Activated naive CD8-positive, alpha-beta T cell treated with anti-CD3 and anti-CD28 coated beads, Interleukin-2, amount 10 ng/mL, durations not matched to agents 7 days and 5 days (primary cell): ENCODE measurements at places on chromosomes 11 and 22.
A peak's percentile ranks its signal among the peaks of the same experiment; 100 is the strongest.

GRCh38 chr11:11237070-11237832 lies 115.8 kb downstream of the CSNK2A3 start:
- DNase-seq = no peak

- DNase-seq = no peak
Observed at GRCh38 chr22:42805016-42805997, 51.8 kb downstream of the ARFGAP3 start.

GRCh38 chr22:31055635-31056159 lies 25.4 kb upstream of the SMTN start:
- no peak for DNase-seq

DNA sequence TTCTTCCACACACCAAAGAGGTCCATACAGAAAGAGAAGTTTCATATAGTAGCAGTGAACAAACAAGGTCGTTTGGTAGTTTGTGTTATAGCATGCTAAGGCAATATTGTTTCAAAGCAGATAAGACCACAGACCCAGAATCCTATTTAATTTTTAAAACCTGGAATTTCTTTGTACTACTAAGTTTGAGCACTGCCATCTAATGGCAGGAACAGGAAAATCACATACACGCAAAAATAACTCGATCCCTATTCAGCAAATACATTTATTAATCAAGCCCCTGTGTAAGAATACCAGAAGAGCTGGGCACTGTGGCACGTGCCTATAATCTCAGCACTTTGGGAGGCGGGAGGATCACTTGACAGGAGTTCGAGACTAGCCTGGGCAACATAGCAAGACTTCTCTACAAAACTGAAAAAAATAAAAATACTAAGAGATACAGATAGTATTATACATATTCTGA lies 2.9 kb upstream of the BTBD10 start:
- no peak for DNase-seq

DNA sequence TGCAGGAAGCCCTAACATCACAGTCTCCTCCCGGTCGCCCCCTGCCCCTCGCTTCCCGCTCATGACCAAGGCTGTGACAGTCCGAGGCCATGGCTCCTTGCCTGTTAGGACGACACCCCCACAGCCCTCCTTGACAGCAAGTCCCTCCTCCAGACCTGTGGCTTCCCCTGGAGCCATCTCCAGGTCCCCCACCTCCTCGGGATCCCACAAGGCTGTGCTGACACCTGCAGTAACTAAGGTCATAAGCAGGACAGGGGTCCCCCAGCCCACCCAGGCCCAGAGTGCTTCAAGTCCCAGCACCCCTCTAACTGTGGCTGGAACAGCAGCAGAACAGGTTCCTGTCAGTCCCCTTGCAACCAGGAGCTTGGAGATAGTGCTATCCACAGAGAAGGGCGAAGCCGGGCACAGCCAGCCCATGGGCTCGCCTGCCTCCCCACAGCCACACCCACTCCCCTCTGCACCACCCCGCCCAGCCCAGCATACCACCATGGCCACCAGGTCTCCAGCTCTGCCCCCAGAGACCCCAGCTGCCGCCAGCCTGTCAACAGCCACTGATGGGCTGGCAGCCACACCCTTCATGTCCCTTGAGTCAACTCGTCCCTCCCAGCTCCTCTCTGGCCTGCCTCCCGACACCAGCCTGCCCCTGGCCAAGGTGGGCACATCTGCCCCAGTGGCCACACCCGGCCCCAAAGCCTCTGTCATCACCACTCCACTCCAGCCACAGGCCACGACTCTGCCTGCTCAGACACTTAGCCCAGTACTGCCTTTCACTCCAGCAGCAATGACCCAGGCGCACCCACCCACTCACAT lies 63.2 kb downstream of the OTOG start:
- no peak for DNase-seq

DNA sequence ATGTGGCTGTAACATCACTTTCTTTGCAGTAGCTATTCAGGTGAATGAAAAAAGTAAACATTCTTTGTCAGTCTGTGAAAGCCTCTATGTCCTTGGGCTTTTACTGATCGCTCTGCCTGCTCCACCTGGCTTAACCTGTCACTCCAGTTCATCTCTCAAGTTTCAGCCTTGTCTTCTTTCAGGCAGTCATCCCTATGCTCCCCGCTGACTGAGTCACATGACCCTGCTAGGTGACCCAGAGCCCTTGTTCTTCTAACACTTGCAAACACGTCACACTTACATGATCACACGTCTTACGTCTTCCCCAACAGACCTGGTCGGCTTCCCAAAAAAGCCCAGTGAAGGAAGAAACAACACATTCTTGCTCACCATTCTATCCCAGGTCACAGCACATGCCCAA lies 499.3 kb upstream of the TENM4 start:
- DNase-seq = no peak

DNA sequence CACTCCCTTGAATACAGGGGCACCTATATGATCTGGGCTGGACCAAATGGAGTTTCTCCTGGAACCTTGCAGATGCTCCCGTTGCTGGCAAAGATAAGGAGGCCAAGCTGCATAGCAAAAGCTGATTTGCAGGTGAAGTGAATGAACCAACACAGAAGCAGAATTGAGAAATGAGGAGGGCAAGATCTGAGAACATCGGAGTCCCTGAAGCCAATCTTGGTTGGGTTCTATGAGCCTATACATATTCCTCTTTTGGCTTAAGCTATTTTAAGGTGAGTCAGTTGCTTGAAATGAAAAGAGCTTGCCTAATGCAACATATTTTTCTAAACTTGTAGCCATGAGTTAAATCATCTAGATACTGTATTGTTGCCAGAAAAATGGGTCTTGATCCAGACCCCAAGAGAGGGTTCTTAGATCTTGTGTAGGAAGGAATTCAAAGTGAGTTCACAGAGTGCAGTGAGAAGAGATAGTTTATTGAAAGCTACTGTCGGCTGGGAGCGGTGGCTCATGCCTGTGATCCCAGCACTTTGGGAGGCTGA lies 23.5 kb downstream of the WEE1 start:
- no peak for DNase-seq

GRCh38 chr11:76785513-76785912 lies 2.4 kb downstream of the TSKU start:
- DNase-seq = no peak

DNA sequence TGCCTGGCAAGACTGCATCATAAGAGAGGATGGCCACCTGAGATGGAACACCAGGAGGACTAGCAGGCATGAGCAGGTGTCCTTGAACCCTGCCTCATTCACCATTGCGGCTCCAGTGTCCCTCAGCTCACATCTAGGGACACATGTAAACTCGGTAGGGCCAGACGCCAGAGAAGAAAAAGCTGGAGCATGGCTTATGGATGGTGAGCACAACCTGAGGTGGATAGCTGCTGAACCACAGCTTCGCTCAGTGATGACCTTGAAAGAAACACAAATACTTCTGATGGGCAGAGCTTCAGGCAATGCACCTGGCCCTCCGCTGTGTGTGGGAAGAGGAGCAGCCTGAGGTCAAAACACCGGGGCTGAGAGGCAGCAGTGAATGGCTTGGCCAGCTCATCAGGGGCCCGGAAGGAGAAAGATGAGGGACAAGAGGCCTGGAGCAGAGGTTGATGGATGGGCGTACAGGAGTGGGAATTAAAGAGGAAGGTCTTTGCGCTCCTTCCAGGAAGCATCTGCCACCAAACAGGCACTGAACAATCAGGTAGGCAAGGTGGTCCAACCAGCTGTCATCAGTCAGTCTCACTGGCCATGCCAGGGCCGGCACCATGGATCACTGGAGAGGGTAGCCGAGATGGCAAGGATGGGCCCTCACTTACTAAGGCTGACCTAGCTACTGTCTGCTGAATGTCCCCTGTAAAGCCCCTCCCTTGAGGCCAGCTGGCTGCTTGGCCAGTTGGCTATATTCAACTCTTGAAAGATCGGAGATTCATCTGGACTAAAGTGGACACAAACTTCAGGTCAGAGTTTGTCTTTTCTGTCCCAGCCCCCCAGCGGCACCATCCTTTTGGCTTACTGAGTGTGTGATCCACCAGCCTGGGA lies 89.7 kb downstream of the MYEOV start:
- DNase-seq = peak; percentile 15

DNA sequence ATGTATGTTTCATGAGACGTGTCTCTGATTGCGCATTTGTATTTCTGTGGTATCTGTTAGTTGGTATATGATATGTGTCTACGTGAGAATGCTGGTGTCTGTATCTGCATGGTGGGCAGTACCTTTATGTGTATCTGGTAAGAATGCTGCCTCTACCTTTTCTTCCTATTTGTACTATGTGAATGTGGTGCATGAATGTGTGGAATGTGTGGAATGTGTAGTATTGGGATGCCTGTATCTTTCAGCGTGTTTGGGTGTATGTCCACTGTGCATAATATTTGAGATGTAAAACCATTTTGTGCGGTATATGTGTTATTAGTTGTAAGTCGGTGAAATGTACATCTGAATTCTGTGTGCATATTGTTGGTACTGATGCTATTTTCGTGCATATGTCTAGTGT lies 2.3 kb upstream of the OR51E1 start:
- no peak for DNase-seq

DNA sequence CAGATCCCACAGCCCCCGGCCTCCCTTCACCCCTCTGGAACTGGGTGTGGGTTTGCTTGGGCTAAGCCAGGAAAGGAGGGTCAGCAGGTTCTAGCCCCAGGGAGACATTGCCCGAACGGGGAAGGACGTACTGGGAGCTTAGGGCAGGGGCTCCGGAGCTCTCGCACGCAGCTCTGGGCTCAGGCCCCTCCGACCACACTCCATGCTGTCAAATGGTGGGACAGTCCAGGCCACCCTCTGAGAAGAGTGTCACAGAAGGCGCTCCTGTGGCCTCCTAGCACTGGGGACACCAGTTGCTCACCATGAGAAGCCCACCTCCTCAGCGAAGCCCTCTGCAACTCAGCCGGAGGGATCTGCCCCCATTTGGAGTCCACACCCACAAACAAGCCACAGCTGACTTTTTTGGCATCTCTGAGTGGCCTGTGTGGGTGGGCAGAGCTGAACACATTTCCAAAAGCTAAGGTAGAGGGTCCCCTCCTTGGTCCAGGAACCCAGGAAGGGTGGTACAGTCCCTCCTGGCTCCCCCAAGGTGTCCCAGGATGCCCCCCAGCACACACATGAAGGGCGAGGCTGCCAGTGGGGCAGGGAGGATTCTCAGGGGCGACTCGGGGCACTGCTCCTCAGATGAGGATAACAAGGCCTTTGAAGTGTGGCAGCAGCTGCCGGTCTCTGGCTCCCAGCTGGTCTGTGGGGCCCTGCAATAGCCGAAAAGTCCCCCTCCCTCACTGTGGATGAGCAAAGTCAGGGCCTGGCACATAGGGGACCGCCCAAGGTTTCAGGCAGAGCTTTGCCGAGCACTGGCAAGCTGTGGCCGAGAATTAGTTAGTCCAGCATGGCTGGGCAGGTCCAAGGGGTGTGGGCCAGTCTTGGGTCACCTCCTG lies 13.0 kb upstream of the TEF start:
- DNase-seq = no peak

DNA sequence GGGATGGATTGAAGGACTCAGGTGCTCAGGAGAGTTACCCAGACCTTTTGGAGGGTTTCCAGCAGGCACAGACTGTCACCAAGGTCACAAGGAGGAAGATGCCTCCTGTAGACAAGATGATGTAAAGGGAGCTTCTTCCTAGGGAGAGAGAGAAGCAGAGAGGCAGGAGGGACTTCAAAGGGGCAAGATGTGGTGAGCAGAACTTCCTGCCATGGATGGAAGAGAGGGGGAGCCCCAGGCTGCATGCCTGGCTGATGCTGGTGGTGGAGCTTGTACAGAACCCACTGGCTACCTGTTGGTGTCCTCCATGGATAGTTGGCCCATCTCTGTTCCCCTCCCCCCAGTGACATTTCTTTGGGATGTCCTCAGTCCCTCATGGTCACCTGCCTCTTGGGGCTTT lies 4.2 kb downstream of the HEPN1 start:
- DNase-seq = peak; percentile 41

DNA sequence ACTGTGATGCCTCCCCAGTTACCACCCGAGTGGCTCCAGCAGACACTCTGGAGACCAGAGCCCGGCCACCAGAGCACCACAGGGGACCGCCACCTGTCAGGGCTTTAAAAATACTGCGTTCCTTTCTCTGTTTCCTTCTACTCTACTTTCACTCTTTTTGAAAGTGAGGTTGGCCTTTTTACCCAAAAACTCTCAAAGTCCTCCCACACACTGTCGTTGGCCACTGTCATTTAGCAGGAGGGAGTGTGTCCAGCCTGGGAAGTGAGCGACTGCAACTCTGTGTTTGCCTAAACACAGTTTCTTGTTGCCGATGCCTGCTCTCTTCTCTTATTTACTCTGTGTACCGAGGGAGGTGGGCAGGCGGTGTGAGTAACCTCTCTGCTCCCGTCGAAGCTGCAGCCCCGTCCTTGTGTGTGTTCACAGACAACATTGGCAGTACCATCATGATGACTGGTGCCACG lies 90.8 kb upstream of the CLDN5 start:
- DNase-seq = no peak

DNA sequence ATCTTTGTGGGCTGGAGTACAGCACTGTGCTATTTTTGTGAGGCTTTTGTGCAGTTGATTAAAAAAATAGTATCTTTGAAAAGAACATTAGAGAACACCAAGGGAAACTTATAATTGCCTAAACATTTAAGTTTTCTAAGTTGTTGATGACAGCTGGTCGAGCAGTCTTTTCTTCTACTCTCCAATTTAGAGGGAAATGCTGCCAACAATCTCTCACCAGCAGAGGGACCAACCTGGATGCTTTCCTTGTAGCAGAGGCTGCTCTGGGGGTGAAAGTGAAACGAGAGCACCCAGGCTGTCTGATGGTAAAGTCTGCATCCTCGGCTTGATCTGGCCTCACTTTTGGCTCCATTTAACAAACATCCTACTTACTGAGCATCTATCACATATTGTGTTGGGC lies 1286.5 kb upstream of the TENM4 start:
- DNase-seq = no peak

DNA sequence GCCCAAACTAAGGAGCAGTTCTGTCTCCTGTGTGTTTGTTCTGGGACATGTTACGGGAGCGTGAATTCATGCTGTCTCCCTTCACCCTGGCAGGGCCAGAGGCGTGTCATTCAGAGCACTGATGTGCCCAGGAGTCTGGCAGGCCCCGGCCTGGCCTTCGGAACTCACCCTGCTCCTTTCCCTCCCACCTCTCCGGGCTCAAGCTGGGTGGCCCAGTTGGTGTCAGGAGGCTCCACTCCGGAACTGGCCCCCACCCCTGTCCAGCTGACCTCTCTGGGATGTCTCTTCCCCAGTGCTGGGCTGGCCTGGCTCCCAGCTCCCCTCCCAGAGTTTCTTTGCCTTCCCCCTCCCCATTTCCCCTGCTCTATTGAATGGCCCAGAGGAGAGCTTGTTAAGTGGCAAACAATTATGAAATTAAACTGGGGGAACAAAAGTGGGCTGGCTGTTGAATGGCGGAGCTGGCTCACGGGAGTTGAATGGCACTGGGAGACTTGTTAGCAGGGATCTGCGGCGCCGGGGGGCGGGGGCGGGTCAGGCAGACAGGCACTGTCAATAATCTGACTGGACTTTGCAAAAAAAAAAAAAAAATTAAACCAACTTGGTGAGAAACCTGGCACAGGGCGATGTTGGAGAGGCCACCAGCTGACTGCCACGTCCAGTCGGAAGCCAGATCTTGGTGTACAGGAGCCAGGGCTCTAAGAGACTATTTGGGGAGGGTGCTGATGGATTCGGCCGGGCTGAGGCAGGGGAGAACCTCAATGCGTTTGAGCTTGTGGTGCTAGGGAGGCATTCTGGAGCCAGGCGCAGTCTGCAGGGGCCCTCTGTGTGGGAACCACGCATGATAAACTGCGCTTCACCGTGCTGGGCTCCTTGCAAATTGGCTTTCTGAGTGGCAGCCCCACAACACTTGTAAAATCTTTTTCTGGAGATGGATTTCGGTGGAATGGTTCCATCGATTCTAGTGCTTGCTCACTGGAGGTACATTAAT lies 1.3 kb downstream of the MPPED1 start:
- DNase-seq = no peak
